ENCODE measurements at places on chromosomes 2 and 18.

- no peak for ATAC-seq
These were observed 88.0 kb downstream of the HNRNPLL start for GRCh38 chr2:38514603-38515154.

DNA sequence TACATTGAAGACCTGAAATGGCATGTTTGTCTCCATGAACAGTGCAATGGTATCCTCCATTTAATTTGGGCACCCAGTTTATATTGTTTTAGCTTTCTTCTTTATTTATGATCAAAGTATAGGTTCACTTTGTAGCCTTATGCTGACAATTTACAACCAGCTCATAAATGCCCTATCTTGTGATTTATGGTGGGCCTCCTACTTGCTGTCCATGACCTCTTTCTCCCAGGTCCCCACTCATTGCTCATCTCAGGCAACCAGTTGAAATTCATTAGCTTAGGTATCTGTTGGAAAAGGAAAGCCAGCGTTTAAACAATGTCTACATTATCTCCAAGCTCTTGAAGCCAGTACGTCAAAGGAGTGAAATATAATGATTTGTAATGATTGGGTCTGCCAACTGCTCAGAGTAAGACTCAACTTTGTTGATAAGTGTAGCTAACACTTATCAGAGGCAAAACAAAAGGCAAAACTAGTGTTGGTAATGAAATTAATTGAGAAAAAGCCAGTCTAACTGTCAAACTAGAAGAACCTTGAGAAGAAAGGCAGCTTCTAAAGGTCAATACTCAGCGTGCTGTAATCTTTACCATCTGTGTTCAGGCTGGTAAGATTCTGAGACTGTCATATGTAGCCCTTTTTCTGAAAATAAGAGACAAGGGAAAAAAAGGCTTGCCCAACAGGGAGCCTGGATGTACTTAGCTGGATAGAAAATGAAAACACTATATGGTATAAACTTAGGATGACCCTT is 695.9 kb downstream of the EPHA4 start:
- no peak for ATAC-seq

DNA sequence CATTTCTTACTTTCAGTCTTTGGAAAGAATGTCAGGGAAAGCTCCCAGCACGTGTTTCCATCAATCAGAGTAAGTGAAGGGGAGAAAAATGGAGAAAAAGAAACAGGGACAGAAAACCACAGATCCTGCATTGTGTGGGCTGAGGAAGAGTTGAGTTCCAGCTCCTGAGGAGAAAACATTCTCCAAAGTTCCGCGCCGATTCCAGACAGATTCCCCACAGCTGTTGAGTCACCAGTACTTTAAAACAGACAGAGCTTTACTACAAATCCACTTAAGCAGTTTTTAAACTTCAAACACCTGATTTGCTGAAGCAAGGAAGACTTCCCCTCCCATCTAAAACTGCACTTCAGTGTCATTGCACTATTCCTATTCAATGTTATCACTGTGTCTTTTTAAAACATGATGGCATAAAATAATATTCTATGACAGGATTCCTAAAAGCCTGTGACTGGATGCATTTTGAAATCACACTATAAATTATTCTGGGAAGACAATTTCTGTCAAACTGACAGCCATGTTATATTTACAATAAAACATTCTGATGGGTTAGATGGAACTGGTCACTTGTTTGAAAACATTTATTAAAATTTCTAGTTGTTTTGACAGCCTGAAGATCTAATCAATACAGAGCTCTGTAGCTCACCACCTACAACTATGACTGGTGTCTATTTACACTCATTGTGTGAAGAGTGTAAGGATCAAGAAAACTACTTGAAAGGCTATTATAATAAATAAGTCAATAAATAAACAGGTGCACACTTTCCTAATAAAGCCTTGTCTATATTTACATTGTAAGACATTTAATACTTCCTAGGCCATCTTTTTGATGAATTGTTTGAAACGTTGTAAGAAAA is 40.9 kb downstream of the TCF4 start:
- ATAC-seq: no peak

- no peak for ATAC-seq
These were observed 26.2 kb downstream of the RPRD1A start for GRCh38 chr18:36041146-36041545.

DNA sequence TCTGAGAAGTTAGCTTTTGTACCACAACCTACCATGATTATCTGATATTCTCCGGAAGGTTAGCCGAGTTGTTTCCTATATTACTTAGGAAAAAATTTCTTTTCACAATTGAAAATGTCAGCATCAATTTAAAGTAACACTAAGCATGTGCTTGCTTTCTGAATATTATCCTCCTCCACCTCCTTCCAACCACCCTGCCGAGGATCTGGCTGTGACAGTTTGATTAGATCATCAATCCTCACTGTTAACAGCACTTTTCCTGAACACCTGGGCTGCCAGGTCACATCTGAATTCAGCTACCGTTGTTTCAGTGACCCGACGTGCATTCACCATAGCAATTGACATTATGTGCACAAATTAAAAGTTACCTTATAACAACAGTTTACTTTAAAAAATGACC is 207.0 kb downstream of the ZNF407 start:
- ATAC-seq: no peak

- ATAC-seq: peak; percentile 10
These were observed 52.1 kb downstream of the ZBTB7C start for GRCh38 chr18:48356909-48357631.

- no peak for ATAC-seq
These were observed 21.0 kb upstream of the ARMC9 start for GRCh38 chr2:231177156-231178025.

GRCh38 chr2:158056875-158057274 is 44.8 kb upstream of the UPP2 start:
- ATAC-seq: no peak
